ENCODE measurements at places on chromosomes 3 and 15.

GRCh38 chr15:92205255-92205739 is 188.4 kb upstream of the ST8SIA2 start:
- no peak for DNase-seq

DNA sequence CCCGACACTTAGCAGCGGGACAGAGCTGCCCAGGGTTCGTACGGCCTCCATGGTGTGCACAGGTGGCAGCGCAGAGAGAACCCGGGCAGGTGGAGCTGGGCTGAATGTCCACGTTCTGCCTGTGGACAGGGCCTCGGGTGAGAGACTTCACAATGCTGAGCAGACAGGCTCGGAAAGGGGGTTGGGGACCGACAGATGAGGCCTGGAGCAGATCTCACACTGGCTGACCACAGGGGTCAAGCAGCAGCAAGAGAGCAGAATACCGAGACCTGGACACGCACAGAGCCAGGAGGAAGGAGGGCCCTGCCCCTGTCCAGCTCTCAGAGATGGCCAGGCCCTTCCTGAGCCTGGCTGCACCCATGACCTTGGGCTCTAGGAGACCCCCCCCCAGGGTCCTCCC is 83.0 kb downstream of the VGLL4 start:
- no peak for DNase-seq

DNA sequence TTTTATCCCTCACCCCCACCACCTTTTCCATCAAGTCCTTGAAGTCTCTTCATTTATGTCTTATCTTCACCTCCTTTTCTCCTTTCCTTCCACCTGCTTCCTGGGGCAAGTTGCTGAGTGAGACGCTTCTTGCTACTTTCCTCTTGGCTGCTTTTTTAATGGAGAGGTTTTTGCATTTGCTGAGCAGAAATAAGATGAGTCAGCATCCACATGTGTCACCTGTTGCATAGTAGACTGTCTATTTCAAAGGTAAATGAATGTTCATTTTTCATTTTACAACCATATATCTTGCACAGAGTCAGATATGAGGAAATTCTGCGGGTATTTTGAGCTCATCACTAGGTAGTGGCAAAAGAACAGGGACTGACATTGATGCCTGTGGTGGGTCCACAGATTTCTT is 18.6 kb downstream of the C3orf52 start:
- DNase-seq, result no peak

DNA sequence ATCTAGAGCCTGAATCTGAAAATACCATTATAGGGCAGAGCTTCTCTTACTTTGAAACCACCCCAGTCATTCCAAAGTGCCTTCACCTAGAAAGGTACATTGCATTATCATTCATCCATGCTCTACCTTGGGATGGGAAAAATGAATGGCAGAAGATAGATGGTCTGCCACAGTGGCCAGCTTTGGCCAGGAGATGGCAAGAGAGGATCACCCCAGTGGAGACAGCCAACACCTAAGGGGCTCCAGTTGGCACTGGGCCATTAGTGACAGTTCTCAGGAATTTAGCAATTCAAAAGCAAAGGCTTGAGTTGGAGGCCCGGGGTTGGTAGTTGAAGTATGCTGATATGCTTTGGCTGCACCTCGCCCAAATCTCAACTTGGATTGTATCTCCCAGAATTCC is 253.6 kb upstream of the MRPL3 start:
- no peak for DNase-seq

DNA sequence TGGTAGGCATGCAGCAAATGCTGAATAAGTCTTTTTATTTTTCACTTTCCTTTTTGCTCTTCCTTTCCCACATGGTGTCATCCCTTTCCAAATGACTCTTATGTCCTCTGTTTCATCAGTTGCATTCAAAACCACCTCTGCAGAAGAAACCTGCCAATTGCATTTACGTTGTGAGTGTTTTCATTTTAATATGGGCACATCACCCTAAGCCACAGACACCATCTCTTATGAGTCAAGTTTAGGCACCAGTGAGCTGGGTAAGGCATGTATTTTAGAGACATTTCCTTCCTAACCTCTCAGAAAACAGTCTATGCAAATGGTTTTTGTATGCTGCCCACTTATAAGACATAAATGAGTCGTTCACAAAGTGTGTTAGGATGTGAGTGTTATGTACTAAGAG is 223.3 kb upstream of the ADAMTS9 start:
- DNase-seq, result no peak

DNA sequence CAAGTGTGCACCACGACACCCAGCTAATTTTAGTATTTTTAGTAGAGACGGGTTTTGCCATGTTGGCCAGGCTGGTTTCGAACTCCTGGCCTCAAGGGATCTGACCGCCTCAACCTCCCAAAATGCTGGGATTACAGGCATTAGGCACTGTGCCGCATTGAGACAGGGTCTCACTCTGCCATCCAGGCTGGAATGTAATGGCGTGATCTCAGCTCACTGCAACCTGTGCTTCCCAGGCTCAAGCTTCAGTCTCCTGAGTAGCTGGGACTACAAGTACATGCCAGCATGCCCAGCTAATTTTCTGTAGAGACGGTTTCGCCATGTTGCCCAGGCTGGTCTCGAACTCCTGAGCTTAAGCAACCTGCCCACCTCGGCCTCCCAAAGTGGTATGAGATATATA is 51.6 kb downstream of the ACAD9 start:
- no peak for DNase-seq

DNA sequence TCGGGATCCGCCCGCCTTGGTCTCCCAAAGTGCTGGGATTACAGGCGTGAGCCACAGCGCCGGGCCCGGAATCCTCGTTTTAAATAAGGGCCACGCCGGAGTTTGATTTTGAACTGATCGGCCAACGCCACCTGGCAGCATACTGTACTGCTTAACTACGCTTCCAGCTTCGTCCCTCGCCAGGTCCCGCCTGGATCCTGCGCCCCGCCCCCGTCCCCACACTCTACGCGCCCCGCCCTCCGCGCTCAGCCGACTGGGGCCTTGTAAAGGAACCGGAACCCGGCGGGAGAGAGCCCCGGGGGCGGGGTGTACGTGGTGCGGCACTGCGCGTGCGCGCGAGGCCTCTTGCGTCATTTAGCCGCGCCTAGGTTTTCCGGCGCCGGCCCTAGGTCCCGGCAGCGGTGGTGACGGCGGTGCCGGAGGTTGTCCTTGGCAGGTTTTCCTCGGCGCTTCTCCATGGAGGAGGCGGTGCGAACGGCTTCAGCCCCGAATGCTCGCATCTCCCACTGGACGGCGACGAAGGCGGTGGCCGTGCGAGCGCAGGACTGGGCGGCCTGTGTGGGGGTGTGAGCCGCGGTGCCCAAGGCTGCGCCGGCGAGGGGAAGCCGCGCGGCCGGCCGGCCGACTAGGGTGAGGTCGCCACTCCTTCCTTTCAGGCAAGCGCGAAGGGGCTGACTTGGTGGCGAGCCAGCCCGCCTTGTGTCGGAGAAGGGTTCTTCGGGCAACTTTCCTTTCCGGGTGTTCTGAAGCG is at the start of gene NIPA2:
Gene NIPA2, plus strand, starts transcription at position 375 of the 751 bp plus-strand sequence. CDS start 13,066 bp downstream, outside the sequence.
- DNase-seq, result peak; percentile 87

- no peak for DNase-seq
Measured at GRCh38 chr15:40136470-40137302, 24.2 kb upstream of the BUB1B start.

DNA sequence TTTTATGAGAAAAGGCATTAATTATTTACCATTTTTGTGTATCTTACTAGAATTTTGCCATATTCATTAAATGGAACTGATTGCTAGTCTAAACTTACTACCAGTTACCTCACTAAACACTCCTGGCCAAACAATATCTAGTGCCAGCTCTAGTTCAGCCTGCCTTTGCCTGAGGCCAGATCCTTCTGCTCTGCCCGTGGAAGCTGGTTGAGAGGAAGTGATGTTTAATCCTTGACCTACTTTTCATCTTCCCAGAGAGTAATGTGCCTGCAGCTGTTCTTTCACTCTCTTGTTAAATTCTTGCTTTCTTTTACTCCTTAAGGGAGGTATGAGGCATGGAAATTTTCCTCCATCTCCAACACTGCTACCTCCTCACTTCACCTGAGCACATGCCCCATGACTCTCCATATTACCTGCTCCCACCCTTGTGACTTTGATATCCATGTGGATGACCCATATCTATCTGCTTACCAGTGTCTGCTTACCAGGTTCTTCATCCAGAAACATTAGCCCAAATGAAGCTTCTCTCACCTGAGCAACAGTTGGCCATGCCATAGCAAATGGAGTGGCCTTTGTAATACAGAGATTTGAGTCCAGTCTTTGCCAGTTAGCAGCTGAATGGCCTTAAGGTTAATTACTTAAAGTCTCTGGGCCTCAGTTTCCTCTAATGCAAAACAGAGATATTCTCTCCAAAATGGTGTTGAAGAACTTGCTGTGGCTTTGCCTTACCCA is 53.4 kb downstream of the UBE2E1 start:
- no peak for DNase-seq

DNA sequence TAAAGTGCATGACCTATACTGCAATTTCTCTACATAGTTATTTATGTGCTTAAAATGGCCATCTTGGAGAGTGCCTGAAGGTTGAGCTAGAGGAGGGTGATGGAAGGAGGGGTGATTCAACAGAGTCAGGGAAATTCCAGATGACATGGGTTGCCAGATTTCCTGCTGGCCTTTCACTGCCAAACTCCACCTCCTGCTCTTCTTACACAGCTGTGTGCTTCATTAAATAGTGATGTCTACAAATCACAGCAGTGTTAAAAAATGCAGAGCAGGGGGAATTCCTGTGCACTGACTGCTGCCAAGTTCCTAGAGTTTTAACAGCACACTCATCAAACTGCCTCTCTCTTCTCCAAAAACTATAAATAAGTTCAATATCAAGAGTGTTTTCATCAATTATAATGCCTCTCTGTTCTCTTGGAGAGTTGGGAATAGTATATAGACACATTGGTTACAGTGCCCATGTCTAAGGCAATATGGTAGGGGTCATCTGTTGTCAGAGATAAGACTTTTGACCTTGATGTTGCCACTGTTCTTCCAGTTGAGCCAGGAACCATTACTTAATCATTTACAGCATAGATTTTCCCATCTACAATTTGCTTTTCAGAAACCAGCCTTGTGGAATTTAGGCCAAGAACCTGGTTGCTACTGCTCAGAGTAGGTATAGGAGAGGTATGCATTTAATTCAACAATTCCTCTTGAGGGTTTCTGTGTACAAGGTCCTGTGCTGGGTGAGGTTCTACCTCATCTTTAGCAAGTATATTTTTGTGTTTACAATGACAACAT is 79.6 kb downstream of the TP63 start:
- no peak for DNase-seq

DNA sequence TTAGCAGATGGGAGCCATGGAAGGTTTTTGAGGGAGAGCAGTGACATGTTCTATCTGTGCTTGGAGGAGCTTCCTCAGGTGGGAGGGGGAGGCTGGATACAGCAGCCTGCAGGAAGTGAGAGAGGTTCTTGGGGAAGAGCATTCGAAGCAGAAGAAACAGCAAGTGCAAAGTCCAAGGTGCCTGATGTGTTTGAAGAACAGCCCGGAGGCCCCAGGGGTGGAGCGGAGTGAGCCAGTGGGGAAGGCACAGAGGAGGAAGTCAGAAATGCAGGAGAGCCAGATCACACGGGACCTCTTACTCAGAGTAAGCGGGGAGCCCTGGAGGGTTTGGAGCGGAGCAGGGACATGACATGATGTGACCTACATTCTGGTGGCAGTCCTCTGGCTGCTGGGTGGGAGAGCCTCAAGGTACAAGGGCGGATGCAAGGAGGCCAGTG is 10.8 kb downstream of the ITGA11 start:
- DNase-seq, result no peak

- no peak for DNase-seq
Measured at GRCh38 chr15:80750575-80750974, 28.6 kb upstream of the CEMIP start.

DNA sequence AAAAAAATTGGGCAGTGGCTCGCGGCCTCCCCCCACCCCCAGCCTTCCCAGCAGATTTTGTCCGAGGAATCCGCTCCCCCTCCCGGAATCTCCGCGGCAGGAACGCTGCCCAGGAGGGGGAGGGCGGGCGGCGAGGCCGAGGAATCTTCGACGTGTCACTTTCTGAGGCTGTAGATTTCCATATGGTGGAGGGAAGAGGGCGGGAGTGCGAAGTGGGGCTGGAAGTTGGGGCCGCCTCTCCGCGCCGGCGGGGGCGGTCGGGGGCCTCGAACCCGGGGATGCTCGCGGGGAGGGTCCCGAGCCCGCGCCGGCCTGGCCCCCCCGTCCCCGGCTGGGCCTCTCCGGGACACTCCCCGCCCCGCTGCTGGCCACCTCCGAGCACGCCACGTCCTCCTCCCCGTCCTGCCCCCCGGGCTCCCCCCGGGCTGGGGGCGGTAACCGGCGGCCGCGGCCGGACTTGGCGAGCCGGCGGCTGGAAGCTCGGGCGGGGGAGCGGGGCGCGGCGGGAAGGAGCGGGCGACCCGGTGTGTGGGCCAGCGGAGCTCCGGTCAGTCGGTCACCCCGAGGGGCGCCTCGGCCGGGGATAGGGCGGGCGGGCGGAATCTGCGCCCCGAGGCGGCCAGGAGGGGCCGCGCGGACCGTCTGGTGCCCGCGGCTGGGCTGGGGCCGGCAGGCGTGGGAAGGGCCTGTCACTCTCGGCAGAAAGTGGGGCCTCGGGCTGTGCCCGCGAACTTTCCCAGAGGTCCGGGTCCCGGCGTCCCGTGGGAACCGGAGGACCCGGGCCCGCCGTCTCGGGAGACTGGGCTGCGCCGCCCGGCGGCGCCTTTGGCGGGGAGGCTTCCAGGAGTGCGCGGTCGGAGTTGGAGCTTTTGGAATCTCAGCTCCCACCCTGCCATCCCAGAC is 951 bp downstream of the FNDC3B start:
- DNase-seq, result no peak

DNA sequence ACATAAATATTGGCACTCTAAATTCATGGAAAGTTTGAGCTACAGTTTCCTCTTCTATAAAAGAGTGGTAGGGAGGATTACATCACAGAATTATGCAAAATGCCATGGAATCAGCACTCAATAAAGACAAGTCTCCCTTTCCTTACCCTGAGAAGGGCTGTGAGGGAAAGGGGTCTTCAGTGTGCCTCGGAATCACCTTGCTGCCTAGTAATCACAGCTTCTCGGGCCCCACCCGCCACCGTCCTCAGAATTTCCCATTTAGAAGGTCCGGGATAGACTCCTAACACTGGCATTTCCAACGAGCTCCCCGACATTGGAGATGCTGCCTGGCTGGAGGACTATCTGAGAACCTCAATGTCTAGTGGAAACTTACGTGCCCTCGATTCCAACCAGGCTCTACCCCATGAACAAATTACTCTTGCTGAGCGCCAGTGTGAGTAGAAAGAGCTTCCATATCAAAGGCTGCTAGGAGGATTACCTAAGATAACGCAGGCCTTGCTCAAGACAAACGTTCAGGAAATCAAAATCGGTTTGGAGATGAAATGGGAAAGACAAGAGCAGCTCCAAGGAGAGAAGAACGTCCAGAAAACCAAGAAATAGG is 92.1 kb upstream of the CHD2 start:
- no peak for DNase-seq

GRCh38 chr3:178443634-178444033 is 92.6 kb upstream of the KCNMB2 start:
- DNase-seq, result peak; percentile 63

DNA sequence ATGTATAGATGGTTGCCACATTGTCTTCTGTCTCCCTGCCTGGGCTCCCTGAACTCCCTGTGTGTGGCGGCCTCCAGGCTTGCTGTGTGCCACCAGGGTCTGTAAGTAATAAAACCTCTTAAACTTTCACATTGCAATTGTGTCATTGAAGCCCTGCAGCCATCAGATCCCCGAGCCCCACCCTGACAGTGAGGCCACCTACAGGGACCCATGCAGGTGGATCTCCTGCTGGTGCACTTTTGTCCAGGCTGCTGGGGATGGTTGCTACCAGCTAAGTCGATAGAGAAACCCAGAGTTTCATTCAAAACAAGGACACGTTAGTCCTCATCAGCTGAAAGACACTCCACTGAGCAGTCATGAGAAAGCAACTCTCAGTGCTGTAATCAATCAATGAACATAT is 133.6 kb upstream of the PRICKLE2 start:
- DNase-seq, result no peak

GRCh38 chr3:23480329-23480714 is 277.2 kb downstream of the UBE2E2 start:
- no peak for DNase-seq
